Jurkat, Clone E6-1 (cell line): ENCODE measurements at places on chromosomes 4 and X.

GRCh38 chr4:14583752-14584151, 418.5 kb upstream of the CPEB2 start:
- no peak for DNase-seq

GRCh38 chr4:185559915-185560281, 24.6 kb upstream of the PDLIM3 start:
- no peak for DNase-seq

GRCh38 chr4:153520801-153521329, 54.7 kb downstream of the TMEM131L start:
- DNase-seq, result no peak

DNA sequence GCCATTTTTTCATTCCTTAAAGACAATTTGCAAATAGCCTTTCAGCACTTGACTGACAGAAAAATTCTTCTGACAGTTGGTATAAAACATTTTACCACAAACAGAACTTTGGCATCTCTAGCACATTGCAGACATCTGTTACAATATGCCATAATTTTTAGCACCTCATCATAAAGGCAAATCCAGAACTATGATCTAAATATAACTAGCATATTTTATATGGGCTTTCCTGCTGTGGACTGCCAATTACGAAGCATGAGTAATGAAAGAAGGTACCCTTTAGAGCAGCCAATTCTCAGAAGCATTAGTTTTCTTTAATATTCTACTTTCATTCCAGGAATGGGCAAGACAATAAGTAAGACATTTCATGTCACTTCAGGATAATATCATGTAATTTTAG, 647.4 kb upstream of the GALNT7 start:
- DNase-seq, result no peak
